ENCODE measurements at places on chromosomes 3 and 15.
A peak's percentile ranks its signal among the peaks of the same experiment; 100 is the strongest.

GRCh38 chr3:169505577-169506230 is 157.8 kb downstream of the MECOM start:
- DNase-seq = no peak

- DNase-seq = peak; percentile 93
Measured at GRCh38 chr15:31360843-31361763, 34.5 kb downstream of the KLF13 start.

DNA sequence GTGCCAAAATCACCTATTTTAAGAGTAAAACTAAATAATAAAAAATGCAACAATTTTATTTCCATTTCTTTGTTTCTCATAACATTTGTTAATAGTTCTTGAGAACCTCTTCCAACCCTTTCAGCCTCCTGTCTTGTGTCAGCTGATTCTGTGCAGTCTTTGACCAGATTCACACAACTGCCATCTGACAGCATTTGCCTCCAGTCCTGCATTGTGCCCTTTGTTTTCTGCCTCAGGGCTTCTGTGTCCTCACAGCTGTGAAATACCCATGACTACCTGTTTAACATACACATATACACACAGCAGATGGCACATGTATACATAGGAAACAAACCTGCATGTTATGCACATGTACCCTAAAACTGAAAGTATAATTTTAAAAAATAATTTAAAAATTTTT is 13.2 kb upstream of the CNTN6 start:
- DNase-seq = no peak

DNA sequence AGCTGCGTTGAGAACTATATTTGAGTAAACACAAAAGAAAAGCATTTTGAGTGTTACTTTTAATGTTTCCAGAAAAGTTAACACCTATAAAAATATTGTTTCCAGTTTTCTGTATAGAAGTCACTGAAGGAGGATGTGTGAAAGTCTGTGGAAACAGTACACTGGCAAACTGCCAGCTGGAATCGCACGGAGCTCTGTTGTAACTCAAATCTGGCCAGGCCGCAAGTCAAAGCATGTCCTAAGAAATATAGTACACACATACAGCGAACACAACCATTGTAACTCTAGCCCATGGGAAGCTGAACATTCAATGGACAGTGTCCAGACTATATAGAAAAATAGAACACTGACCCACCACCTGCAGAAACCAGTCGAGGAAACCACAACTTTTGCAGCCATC is 657.2 kb downstream of the FHIT start:
- DNase-seq = no peak

DNA sequence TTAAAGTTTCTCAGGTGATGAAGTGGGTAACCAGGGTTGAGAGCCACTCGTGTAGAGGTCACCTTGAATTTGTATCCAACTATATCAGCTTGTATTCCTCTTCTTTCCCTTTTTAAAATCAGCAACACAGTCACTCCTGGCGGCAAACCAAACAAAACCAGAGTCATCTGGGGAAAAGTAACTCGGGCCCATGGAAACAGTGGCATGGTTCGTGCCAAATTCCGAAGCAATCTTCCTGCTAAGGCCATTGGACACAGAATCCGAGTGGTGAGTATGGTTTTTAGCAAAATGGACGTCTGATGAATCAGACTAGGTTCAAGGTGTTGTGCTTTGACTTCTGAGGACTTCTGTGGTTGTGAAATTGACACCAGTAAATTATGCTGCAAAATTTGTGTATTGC is 3.9 kb downstream of the RPL35A start:
- no peak for DNase-seq

DNA sequence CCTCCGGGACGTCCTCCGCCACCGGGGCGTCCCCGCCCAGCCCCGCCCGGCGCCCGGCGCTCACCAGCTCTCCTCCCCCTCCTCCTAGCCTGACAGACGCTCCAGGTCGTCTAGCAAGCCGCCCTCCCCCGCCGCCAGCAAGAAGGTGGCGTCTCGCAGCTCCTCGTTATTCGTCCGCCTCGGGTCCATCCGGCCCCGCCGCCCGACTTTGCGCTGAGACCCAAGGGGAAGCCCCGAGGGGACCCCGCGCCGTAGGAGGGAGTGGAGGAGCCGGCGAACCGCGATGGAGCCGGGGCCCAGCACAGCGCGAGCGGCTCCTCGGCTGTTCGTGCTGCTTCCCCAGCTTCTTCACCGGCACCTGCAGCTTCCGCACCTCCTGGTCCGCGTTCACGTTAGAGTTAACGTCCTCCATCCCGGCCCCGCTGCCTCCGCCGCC is 26.3 kb upstream of the MTHFS start:
- peak; percentile 78 for DNase-seq

GRCh38 chr3:186235554-186235953 is 126.5 kb downstream of the DGKG start:
- DNase-seq = no peak

DNA sequence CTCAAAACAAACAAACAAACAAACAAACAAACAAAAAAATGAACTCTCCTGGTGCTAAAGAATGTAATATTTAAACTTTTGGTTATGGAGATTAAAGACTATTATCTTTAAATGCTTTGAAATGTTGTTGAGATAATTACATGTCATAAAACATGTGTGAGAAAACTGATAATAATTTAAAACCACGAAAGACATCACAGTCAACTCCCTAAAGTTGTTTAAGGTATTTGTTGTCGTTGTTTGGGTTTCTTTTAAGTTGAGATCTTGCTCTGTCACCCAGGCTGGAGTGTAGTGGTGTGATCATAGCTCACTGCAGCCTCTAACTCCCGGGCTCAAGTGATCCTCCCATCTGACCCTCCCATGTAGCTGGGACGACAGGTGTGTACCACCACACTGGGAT is 12.0 kb downstream of the EFCAB12 start:
- DNase-seq = no peak
